ENCODE measurements at places on chromosomes 7 and 10. TPM values are rescaled to one million over a fixed set of nuclear protein-coding genes. Genes with fewer than 3 reads are reported as not detected.

DNA sequence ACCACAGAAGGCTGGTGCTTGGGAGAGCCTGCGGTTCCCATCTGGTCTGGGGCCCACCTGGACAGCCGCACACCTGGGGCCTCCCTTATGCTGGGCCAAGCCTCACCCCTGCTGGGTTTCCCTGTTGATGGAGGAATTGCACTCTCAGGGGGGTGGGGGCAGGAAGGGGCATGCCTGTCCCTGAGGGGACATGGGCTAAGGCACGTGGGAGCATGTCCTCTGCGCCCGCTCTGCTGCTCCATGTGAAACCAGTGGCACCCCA is 43.4 kb downstream of the OAT start:
- no peak for DNase-seq

- DNase-seq, result no peak
These were observed 22.8 kb downstream of the VOPP1 start for GRCh38 chr7:55549457-55549856.

- DNase-seq, result peak; percentile 35
These were observed 69.3 kb downstream of the LRRC4 start for GRCh38 chr7:127961786-127962453.

- DNase-seq, result no peak
These were observed 114.6 kb downstream of the DNAJC1 start for GRCh38 chr10:21888959-21889358.

DNA sequence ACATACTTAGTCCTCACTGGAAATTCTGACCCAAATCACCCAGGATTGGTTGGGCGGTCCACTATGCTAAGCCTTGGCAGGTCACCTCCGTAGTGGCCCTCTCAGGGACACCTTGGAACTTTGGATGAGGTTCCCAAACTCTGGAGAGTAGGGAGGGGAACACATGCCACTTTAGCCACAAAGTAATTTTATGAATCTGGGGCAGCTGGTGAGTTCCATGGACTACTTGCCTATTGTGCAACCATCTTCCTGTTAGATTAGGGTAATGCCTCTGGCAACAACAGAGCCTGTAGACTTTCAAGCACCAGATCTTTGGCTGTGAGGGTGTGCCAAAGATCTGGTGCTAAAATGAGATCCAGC is 77.7 kb downstream of the ITGB8 start:
- DNase-seq, result peak; percentile 13

GRCh38 chr7:34038816-34039470 is 133.6 kb downstream of the BMPER start:
- DNase-seq, result peak; percentile 19

GRCh38 chr10:20166096-20166675 is 350.0 kb downstream of the PLXDC2 start:
- DNase-seq, result no peak

- no peak for DNase-seq
These were observed 140.6 kb downstream of the KCNMA1 start for GRCh38 chr10:77496941-77497420.

- no peak for DNase-seq
These were observed 16.0 kb downstream of the GPER1 start for GRCh38 chr7:1103789-1104515.

- no peak for DNase-seq
These were observed 28.6 kb downstream of the BEND7 start for GRCh38 chr10:13500201-13500600.

- DNase-seq, result no peak
These were observed 18.0 kb downstream of the ZNF37A start for GRCh38 chr10:38112159-38112558.

DNA sequence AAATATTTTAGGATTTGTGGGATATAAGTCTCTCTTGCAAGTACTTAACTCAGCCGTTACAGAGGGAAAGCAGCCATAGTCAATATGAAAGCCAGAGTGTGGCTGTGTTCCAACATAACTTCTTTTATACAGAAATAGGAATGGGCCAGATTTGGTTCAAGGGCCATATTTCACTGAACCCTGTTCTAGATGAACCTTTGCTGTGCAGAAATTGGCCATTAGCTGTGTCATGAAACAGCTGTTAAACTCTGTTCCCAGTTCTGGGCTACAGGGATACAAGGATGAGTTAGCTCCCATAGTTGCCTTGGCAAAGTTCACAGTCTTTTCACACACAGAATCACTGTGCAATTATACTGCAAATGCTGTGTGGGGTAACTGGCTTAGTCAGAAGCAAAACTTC is 213.9 kb upstream of the LRRN3 start:
- peak; percentile 50 for DNase-seq

DNA sequence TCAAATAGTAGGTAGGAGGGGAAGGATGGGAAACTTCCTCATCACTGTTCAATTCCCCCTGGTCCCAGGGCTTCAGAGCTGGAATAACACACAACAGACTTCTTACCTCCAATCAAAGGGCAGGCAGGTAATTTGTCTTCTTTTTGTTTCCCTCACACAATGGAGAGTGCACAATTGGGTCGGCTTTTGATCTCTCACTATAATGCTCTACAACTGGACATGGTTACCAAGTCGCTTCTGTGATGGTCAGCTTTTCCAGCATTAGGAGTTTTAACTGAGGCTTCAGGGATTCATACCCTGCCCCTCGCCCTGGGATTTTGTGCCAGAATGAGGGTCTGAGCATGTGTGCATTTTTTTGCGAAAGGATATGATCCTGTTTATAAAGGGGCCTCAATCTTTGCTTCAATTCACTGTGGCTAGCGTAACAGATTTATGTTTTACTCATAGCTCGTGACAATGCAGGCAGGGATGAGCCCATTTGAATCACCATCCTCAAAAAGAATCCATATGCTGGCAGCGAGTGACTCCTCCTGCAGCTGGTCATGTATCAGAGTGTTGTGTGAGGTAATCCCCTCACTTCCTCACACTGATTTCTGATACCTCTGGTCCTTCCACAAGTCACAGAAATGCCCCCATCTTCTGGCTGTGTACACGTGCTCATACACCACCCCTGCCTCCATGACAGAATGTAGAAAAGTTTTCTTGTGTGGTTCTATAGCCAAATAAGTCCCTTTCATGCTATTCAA is 189.6 kb downstream of the CTTNBP2 start:
- DNase-seq, result no peak

DNA sequence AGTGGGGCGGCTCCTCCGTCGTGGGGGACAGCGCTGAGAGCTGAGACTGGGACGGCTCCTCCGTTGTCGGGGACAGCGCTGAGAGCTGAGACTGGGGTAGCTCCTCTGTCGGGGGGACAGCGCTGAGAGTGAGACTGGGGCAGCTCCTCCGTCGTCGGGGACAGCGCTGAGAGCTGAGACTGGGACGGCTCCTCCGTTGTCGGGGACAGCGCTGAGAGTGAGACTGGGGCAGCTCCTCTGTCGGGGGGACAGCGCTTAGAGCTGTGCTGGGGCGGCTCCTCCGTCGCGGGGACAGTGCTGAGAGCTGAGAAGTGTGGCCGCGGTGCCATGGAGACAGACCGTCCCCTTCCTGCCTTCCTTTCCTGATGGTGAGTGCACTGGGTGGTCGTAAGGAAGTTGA is 136.4 kb downstream of the DYNC2I1 start:
- no peak for DNase-seq

DNA sequence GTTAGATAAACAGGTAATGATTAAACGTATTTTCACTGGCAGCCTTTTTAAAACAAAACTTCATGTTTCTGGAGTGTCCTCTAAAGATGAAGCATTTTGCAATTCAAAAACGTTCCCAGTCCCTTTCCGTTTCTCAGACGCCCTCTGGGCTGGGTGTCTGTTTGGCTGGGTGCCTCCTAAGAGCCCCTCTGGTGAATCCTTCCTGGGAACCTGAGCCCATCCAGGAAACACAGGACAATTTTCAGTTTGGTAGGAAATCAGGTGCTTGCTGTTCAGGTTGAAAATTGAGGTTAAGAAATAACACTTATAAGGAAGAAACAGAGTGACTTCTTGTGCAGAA is 76.7 kb downstream of the CHN2 start:
- DNase-seq, result no peak

GRCh38 chr7:55253188-55253587 is 111.9 kb upstream of the LANCL2 start:
- DNase-seq, result no peak

DNA sequence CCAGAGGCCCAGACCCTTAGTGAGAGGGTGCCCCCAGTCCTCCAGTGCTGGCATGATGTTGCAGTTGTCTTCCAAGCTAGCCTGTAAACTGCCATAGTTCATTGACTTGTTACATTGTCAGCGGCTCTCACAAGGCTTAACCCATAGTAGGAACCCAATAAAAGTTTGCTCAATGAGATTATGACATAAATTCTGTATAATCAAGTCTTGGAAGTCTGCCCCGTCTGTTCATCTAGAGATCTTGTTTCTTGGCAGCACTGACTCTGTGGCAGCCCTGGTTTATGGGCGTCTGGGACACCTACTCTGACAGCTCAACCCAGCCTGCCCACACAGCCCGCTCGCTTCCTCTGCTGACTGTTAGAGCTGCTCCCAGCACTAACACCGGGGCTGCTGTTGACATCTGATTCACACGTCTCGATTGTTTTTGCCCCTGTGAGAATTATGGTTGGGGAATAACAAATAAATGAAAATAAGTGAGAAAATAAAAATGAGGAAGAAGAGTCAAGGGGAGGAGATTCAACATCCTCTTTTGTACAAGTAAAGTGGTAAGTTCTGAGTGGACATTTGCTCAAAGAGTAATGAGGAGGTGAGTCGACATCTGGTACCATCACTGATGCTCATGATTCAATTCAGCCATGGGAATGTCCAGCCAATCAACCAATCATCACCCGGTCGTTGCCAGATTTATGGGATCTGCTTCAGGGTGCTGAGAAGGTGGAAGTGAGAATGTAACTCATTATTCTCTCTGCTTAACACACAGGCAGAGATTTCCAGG is 160.8 kb downstream of the SPAG6 start:
- peak; percentile 56 for DNase-seq

- DNase-seq, result no peak
These were observed 1.5 kb downstream of the PLCE1 start for GRCh38 chr10:93995182-93995581.

- no peak for DNase-seq
These were observed 74.0 kb upstream of the SEC61G start for GRCh38 chr7:54833001-54833467.

DNA sequence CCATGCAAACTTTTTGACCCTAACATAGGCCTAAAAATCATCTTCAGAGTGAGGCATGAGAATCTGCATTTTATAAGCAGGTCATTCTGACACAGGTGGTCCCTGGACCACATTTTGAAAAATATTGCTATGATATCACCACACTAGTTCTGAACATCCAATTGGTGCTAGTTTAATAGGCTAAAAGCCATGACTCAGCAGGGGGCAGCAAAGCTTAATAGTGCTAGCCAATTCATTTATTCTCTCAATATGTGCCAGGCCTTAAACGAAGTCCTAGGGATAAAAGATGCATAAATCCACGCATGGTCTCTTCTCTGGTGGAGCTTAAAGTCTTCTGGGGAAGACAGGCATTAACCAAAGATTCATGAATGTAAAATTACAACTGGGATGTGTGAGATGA is 10.2 kb upstream of the SLC25A28 start:
- DNase-seq, result peak; percentile 34

- no peak for DNase-seq
These were observed 4.7 kb downstream of the MUC12 start for GRCh38 chr7:100974021-100974420.

GRCh38 chr7:298375-298702 is 8.4 kb downstream of the FOXL3 start:
- no peak for DNase-seq

DNA sequence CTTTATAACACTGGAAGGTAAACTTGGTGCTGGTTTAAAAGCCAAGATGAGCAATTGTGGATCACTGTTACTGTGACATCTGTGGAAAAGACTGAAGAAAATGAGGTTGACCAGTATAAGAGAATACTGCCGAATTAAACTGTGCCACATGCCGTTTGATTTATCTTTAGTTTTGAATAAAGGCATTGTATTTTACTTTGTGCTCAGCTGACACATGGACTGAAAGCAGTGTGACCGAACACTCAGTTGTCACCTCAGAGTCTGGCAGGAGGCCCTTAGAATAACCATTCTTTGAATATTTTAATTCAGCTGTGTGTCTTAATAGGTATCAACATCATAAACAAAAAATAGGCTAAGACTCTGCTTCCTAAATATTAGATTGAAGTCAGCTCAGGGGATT is 133.7 kb upstream of the GJD4 start:
- no peak for DNase-seq

DNA sequence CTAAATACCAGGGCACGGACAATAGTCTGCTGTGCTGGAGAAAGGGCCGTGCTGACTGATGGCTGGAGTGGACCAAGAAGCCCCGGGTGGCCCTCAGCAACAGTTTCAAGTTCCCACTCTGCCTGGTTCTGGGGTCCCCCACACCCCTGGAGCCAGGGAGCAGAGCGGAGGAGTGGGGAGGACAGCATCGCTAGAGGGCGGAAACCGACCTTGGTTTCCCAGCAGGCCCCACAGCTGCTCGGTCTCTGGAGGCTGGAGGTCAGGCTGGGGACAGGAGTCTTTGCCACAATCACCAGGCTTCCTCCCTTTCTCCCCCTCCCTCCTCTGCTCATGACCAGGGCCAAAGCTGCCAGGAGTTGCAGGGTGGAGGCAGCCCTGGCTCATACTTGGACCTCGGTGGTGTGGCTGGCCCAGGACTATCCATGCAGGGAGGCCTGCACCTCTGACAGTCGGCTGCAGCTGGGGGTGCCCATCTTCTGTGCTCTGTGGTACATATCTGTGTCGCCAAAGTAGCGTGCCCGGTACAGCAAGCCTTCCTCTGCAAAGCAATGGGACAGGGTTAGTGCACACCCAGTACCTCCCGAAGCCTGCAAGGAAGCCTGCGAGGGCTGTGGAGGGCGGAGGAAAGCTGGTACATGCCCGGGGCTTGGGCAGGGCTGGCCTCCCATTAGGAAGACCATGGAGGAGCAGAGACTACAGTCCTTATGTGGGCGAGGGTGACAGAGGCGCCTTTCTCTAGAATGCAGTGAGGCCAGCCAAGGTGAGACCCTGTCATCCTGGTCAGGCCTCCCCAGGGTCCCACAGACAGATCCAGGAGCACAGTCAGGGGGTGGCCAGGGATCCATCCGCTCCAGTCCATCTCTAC is 19.1 kb downstream of the DNAJB12 start:
- DNase-seq, result no peak

DNA sequence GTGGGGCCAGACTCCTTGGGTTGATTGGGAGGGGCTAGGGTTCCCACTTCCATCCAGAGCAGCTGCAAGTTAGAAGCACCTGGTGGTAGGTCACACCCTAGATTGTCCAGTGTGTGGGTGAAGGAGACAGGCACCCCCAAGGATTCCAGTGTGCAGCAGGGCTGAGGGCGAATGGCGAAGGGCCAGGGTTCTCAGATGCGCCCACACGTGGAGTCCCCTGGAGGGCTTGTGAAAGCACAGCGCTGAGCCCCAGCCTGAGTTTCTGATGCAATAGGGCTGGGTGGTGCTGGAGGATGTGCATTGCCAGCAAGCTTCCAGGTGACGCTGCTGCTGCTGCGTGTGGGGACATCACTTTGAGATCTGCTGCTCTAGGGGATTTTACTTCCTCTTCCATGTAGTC is 25.4 kb downstream of the TBATA start:
- no peak for DNase-seq

The RAB19 gene
- 3.2 TPM for total RNA-seq

The CCL24 gene
- not detected for total RNA-seq

The CACNB2 gene
- total RNA-seq, result 5.1 TPM

The CALD1 gene
- 173 TPM for total RNA-seq

The SEMA3A gene
- 9.4 TPM for total RNA-seq

The OGDHL gene
- total RNA-seq, result 0.86 TPM

The TM9SF3 gene
- 103 TPM for total RNA-seq

The DNAAF5 gene
- 30.2 TPM for total RNA-seq

The CALHM2 gene
- total RNA-seq, result 43.2 TPM

The NUTM2E gene
- total RNA-seq, result 1.1 TPM

The UROS gene
- total RNA-seq, result 45.5 TPM

The PTN gene
- 43.1 TPM for total RNA-seq

The CREB5 gene
- 23.1 TPM for total RNA-seq

The TDRD1 gene
- 0.25 TPM for total RNA-seq

The RSPH10B2 gene
- total RNA-seq, result 5.2 TPM

The PRPS1L1 gene
- not detected for total RNA-seq

The CFAP43 gene
- total RNA-seq, result 30.0 TPM

All from lung (tissue), 17 donors.